ENCODE measurements at places on chromosomes 7 and 10.

DNA sequence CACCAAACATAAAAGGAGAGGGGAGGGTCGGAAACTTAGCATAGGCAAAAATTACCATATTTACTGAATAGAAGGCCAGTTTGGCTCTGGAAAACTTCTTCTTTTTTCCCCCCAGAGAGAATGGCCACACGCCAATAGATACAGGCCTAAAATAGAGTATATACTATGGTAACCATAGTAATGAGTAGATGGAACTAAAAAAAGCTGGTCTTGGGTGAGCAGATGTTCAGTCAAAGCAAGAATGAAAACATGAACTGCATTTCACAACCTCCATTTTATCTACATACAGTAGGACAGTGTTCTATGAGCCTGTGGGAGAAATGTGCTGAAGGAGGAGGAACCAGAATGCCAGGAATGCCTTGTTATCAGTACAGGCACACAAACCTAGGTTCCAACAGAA lies 141.7 kb upstream of the SEMA3A start:
- no peak for DNase-seq

DNA sequence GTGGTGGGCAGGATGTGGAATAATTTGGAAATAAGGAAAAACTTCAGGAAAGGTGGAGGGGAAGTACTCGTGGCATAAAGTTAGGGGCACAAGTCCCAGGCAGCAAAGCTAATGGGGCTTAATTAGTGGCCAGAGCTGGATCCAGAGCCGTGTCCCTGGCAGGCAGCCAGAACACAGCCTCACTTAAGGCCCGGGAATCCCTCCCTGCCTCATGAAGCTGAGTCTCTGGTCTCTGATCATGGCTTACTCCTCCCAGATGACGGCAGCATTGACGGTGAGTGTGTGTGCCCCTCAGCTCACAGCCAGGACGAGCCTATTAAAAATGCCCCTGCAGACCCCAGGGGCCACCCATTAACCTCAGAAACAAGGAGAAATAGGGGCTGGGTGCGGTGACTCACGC lies 48.2 kb upstream of the NPTX2 start:
- no peak for DNase-seq

GRCh38 chr10:60980997-60981396 lies 37.0 kb upstream of the RHOBTB1 start:
- no peak for DNase-seq

DNA sequence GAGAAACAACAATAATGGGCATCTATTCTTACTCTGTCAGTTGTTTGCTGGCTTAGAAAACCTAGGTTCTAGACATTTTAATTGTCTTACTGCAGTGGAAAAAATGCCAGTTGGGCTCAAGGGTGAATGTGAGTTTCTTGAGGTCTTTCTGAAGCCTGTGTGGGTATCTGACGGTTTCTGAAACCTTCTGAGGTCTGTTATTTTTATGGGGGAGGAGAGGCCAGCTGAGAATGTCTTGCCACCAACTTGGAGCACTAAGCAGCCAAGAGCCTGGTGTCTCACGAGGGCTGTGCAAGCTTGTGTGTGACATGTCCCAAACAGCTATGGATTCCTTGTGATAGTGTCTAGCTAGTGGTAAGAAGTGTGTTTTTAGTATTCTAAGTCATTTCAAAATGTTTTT lies 24.2 kb upstream of the DDC start:
- no peak for DNase-seq

GRCh38 chr7:51640841-51641240 lies 324.2 kb upstream of the COBL start:
- no peak for DNase-seq

Data from stimulated activated CD4-positive, alpha-beta T cell treated with anti-CD3 and anti-CD28 coated beads, Interleukin-1b, Interleukin-23, amount 100 ng/mL, for 4 hours (primary cell).